ENCODE measurements at places on chromosomes 7 and 10.

DNA sequence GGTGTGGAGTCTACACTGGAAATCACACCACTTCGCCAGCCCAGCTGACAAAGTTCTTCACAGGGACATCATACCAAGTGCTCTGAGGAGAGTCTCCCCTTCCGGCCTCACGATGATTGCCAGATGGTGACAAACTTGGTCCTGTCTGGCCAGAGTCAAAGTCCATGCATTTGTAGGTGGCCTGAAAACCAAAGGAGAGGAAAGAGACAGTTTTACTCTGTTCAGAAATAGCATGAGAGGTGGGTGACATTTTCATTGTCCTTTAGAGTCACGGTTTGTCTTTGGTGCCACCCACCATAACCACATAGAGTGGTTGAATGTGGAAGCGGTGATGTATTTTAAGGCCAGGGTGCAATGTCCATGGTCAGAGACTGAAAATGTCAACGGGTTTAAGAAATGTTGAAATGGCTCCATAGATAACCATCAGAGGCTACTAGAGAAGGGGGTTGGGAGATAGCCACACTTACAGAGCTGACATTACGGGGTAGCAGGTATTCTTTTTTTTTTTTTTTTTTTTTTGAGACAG, 33.0 kb downstream of the BTBD16 start:
- no peak for DNase-seq

- peak; percentile 60 for DNase-seq
Observed at GRCh38 chr7:125061776-125062397, 132.3 kb upstream of the POT1 start.

DNA sequence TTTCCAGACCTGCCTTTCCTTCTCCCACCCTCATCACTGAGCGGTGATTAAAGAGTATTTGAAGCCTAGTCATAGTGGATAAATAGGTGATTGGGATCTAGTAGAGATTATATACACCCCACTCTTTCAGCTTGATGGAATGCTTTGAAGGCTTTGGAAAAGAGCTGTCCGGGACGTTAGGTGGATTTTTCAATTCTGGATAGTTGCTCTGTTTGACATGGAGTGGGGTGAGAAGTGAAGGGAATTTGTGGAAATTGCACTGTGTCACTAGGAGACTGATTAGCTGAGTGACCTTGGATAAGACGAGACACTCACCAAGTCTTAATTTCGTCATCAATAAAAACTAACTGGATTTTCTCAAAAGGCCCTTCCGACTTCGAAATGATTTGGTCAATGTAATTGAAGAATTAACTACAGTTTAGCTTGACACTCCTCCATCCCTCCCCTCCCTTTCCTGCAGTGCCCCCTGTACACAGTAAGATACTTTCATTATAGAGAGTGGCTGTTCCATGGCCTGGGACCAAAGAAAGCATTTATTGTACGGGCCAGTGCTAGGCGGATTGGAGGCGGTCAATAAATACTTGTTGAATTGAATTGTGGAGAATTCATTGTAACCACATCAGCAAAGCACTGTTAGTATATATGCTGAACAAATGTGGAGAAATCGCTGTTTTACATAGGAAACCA, 962 bp downstream of the ZKSCAN1 start:
- DNase-seq: peak; percentile 17

- DNase-seq: peak; percentile 30
Observed at GRCh38 chr10:97791824-97792721, 20.3 kb upstream of the SFRP5 start.

- no peak for DNase-seq
Observed at GRCh38 chr10:78570633-78571235, 498.0 kb upstream of the ZMIZ1 start.

DNA sequence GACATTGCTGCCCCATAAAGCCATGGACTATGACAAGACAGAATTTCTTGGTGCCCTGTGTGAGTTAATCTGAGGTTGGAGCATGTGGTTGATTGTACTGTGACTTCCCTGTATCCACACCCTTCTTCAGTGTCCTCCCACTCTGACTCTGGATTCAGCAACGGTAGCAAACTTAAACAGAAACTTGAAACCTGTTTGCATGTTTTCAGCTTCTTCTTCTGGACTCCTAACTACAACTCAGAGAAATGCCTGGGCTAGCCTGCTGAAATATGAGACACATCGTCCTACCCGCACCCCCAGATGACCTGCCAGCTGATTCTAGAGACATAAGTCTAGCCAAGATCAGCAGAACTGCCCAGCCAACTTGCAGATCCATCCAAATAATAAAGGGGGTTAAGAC, 78.4 kb downstream of the IPMK start:
- no peak for DNase-seq

DNA sequence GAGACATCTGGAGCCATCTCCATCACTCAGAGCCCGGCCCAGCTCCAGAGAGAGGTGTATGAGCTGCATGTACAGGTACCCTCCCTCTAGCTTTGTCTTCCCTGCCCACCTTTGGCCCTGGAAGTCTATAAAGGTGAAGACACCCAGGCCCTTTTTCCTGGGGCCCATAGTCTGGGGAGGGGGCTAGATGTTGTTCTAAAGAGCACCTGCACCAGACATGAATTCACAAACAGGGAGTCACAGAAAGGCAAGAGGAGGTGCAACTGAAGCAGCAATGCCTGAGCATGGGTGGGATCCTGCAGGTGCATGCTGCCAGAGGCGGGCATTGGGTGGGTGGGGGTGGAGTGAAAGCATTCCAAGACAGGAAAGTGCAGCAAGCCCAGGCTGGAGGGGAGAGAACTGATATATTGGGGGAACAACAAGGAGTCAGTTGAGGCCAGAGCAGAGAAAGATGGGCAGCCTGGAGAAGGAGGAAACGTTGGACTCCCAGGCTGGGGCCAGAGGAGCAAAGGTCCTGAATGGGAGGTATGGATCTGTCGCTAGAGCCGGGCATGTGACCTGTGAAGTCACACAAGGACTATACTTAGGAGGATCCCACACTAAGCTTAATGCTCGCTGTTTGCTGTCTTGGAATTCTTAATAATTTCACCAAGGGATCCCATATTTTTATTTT, 11.7 kb downstream of the CDHR1 start:
- DNase-seq: no peak

- DNase-seq: no peak
Observed at GRCh38 chr10:23512355-23513058, 73.6 kb downstream of the OTUD1 start.

DNA sequence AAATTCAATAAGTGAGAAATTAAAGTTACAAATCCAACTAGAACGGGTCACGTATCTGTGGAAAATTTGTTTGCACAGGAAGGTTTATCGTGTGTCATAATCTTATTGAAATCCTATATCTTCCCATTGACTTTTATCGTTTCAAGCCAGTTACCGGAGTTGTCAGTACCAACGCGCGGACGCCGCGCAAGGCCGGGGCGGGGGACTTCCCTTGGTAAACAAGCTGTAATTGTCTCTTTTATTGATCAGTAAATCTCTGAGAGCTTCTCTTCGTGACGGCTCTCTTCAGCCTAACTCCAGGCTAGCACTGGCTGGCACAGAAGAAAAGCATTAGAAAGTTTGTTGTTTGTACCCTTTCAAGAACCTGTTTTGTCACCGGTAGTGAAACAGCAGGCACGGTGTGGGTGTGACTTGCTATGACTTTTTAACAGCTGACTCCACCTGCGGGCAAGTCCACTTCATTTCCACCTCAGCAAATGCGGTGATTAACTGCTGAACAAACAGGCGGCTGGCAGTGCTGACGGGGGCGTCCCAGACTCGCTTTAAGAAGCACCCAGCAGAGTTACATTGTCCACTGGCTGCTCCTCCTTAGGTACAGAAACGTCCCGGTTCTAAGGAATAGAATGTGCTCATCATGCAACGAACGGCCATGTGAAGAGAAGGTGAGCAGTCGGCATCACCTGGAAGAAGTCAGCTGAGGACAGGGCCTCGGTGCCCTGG, 215.8 kb downstream of the MAD1L1 start:
- DNase-seq: no peak

DNA sequence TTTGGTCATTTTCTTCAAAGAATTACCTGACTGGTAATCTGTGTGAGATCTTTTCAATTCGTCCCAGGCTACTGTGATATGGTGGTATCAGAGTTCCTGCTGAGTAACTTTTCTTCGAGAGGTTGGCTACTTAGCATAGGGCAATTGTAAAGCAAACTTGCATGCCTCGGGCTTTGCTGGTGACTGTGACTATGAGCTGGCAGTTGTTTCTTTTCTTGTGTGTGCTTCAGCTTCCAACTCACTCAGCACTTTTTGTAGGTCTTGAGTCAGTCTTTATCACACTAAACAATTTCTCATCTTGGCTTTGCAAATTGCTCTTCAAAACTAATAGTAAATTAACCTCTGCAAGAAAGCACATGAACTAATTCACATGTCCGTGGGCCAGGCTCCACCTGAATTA, 44.3 kb downstream of the PRR15 start:
- DNase-seq: no peak

DNA sequence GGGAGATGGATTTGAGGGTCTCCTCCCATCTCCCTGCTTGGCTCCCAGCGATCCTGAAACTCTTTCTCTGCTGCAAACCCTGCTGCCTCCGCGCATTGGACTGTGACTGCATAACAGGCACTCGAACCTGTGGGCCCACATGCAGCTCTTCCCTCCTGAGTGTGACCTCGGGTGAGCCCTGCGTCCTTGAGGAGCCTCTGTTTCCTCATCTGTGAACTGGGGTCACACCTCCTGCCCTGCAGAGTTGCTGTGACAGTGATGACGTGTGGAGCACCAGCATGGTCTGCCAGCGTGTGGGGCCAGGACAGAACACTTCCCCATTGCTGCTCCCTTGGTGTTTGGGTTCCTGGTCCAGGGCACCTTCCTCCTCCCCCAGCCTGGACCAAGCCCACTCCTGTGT, 46.9 kb upstream of the PSMG3 start:
- DNase-seq: no peak

GRCh38 chr10:9922126-9922870, 1095.4 kb upstream of the CELF2 start:
- no peak for DNase-seq

- no peak for DNase-seq
Observed at GRCh38 chr7:17436126-17436525, 137.7 kb downstream of the AHR start.

DNA sequence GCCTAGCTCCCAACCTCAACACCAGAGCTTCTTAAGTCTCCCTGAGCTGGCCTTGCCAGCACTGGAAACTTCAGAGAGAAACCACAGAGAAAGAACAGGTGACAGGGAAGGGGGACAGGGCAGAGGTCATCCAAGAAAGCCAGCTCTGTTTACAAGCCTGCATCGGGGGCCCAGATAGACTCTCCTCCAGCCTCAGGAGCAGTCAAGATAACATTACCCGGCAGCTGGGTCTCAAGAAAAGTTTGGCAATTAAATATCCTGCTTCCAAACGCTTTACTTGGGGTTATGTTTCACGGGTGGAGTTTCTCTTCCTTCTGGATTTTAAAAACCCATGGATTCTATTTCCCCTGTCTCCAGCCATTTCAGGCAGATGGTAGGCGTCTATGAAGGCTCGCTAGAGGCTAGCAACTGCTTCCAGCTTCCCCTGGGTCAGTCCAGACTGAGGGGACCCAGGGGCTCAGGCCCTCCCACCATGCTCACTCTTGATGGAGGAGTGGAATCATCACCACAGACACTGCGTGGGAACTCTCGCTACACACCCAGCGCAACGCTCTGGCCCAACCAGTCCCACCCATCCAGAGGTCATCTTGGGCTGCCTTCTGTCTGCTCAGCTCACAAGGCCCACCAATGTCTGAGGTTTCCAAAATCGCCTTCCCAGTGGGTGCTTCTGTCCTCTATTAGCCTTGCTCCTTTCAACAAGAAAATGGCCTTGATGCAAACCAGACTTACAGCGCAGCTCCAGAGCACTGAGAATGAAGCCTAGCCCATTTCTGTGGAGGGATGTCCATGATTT, 48.8 kb downstream of the SH3PXD2A start:
- DNase-seq: no peak

- no peak for DNase-seq
Observed at GRCh38 chr7:105638334-105638733, 57.0 kb upstream of the EFCAB10 start.

GRCh38 chr7:5621776-5622175, 159.7 kb downstream of the RNF216 start:
- DNase-seq: no peak

GRCh38 chr7:118615681-118616080, 391.2 kb downstream of the ANKRD7 start:
- no peak for DNase-seq

GRCh38 chr7:44212018-44212417, 11.2 kb downstream of the YKT6 start:
- no peak for DNase-seq

- no peak for DNase-seq
Observed at GRCh38 chr7:52507546-52508255, 527.7 kb upstream of the POM121L12 start.

- DNase-seq: no peak
Observed at GRCh38 chr7:91080351-91080750, 183.9 kb upstream of the FZD1 start.

DNA sequence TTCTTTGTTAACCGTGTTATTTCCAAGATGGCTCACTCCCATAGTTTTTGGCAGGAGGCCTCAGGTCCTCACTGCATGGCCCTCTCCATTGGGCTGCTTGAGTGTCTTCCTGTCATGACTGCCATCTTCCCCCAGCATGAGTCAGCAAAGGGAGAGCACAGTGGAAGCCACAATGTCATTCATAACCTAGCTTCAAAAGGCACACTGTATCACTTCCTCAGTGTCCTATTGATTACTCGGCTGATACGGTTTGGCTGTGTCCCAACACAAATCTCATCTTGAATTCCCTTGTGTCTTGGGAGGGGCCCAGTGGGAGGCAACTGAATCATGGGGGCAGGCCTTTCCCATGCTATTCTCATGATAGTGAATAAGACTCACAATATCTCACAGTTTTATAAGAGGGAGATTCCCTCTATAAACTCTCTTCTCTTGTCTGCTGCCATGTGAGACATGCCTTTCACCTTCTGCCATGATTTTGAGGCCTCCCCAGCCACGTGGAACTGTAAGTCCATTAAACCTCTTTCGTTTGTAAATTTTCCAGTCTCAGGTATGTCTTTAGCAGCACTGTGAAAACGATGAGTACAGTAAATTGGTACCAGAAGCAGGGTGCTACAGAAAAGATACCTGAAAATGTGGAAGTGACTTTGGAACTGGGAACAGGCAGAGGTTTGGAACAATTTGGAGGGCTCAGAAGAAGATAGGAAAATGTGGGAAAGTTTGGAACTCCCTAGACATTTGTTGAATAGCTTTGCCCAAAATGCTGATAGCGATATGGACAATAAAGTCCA, 106.5 kb downstream of the PRLHR start:
- no peak for DNase-seq

DNA sequence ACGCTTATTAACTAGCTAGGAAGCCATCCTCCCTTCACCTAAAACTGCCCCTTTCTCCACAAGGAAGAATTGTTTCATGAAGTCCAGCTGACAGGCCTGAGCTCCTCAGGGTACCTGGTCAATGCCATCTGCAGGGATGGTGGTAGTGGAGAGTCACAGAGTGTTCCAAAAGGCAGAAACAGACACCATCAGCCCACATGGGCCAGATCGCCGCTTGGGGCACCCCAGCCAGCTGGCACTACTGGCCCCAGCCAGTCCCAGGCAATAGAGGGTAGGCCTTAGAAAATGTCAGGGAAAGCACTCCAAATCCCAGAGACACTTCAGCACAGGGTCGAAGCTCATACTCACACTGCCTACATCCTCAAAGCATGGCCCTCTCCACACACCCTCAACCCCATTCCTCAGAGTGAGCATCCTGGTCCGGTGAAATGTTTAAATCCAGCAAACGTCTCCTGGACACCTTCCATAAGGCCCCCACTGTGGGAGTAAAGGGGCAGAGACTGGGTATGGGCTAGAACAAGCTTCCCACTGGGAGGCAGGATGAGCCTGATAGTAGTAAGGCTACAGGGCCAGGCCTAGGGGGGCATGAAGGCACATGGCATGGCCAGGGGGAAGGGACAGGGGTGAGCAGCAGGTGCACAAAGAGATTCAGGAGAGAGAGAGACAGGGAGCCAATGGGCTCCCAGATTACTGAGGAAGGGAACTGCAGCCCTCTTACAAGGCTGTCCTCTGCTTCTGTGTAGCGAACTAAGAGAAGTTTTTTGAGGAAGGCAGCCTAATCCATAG, 1.9 kb downstream of the LRRC20 start:
- DNase-seq: no peak
